ENCODE measurements at places on chromosomes 12 and 14.

DNA sequence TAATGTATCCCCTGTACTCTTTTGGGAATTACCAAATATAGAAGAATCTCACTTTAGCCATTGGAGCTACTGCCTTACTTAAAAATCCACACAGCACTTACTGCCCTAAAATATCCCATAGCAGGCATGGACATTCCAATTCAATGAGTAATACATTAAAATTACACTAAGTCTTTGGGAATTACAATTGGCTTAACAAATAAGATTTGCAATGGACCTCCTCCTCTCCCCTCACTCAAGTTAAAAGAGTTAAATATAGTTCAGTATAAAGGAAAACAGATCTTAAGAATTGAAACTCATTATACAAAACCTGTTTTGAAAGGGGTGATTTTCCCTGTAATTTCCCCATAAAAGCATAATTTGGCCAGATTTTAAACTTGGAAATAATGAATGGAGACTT is 477.1 kb downstream of the SLC16A7 start:
- peak; percentile 65 for DNase-seq

DNA sequence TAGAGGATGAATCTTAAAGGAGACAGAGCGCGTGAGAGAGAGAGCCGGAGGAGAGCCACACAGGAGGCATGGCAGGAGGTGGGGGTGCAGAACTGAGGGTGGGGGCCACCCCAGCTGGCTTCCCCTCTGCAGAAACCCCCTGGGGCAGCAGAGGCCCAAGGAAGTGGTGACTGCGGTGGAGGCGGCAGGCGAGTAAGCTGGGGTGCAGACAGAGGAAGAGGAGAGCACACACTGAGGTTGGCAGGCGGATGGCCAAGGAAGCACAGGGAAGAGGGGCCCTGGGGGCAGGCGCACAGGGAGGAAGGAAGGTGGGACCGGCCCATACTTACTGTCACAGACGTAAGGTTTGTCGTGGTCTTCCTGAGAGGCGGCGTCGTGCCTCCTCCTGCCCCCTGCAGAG is 179.8 kb downstream of the DPF3 start:
- DNase-seq, result no peak

- DNase-seq, result peak; percentile 67
Observed at GRCh38 chr12:48351022-48351708, 446 bp upstream of the ZNF641 start.

GRCh38 chr12:93571925-93572711 is at the start of gene SOCS2:
SOCS2 (plus strand) TSS chr12:93572675; CDS start chr12:93572898, 223 bp downstream.
- peak; percentile 38 for DNase-seq

DNA sequence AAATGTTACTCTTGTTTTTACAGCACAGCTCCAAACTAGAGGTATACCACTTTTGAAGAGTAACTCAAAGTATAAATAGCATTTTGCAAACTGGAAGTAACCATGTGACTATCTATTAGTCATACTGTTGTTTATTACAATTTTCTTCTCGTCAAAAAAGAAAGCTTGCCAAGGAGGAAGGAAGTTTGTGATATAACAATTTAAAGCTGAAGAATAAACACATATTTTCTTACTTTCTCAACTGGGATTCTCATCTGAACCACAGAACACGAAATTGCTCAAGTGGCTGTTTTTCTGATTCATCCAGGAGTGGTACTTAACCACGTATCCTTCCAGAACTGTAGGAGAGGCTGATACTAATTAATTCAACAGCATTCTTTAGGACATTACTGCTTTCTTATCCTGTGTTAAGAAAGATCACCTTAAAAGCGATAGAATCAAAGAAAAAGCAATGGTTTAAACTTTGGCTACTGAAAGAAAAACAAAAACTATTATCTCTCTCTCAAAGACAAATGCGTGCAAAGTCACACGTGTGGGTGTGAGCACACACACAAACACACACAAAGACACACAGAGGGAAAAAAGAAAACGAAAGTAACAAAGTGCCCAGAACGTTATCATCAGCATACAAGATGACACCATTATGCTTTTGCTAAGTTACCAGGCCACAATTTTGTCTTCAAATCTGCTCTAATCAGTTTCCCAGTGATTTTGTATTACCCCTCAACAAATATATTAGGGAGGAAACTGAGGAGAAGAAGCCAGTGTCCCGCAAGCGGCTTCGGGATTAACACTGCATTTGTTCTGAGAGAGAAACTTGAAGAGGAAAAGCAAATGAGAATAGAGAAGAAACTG is at the start of gene CLEC2B:
CLEC2B (minus strand) TSS at position 48 of the 855 bp plus-strand sequence.
- peak; percentile 97 for DNase-seq

DNA sequence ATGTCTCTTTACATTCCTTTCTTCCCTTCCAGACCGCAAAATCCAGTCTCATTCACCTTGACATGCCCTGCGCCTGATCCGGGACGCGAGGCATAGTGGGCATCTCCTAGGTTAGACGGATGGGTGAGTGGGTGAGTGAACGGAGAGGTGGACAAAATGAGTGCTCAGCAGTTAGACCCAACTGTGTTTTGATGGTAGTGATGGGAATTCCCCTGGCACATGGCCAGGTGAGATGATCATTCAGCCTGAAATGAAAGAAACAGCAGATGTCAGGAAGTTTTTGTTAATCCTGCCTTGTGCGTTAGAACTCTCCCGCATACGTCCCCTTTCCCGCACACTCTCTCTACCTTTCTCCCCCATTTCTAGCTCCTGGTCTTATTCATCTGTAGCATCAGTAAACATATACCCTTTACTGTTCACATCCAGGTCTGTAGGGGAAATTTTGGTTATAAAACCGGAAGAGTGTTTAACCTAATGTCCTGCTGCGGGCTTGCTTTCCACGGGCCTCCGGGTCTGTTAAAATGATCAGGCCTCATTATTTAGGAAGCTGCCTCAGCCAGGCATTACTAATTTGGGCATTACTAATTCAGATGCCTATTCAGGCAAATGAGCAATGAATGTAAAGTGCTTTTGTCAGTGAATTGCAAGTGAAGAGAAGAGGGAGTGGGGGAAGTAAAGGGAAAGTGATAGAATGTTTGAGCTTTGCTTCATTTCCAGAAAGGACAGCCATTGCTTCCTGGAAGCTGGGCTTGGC is 172.8 kb downstream of the ETV6 start:
- DNase-seq, result no peak

DNA sequence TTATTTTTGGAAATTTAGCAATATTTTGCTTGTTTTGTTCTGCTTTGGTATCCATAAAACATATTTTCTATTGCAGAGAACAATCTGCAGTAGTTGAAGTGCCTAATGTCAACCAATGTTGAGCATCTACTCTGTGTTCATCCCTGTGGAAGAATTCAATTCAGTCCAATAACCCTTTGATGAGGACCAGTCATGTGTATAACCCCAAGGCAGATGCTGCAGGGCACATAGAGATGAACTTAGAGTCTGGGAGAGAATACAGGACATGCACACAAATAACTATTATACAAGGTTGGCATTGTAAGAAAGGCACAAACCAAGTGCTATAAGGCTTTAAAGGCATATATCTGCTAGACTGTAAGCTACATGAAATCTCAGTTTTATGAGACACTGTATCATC is 304.7 kb downstream of the LRIG3 start:
- no peak for DNase-seq

GRCh38 chr12:50848963-50849362 is 6.2 kb downstream of the TMPRSS12 start:
- no peak for DNase-seq

GRCh38 chr12:24561411-24561871 is 387.5 kb downstream of the BCAT1 start:
- peak; percentile 64 for DNase-seq

DNA sequence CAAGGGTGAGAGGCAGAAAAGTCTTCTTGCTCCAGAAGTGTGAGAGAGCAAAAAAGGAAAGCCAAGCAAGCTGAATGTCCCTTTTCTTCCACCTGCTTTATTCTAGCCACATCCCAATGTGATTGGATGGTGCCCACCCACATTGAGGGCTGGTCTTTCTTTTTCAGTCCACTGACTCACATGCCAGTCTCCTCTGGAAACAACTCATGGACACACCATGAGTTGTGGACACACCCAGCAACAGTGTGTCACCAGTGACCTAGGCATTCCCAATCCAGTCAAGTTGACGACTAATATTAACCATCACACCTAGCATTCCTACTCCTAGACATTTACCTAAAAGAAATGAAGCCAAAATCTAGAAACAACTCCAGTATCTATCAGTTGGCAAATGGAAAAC is 7.2 kb upstream of the DICER1 start:
- DNase-seq, result no peak

GRCh38 chr14:78805570-78805969 is 635.4 kb downstream of the NRXN3 start:
- peak; percentile 48 for DNase-seq

GRCh38 chr12:32419520-32419960 is 20.2 kb downstream of the FGD4 start:
- no peak for DNase-seq
